Inflammatory macrophage treated with lipopolysaccharide for 4 hours (primary cell): ENCODE measurements at places on chromosomes 16 and 17.
A peak's percentile ranks its signal among the peaks of the same experiment; 100 is the strongest.

DNA sequence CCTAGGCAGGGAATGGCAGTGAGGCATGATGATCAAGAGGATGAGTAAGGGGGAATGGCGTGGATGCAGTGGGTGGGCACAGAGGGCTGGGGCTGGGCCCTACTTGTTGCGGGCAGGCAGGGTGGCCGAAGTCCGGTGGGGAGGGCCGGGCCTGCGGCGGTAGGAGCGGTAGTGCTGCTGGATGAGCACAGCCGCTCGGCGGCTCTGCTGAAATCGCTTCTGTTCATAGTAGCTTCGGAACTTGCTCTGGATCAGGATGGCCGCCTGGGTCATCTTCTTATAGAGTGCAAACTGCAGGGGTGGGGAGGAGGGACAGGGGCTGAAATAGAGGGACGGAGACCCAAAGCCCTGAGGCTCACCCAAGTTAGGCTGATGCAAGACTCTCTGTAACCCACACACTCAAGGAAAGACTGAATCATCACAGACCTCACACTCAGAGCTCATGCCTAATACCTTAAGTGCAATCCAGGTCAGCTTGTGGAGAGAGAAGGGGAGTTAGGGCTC is 1.5 kb upstream of the SPAG7 start:
- DNase-seq, result peak; percentile 71

DNA sequence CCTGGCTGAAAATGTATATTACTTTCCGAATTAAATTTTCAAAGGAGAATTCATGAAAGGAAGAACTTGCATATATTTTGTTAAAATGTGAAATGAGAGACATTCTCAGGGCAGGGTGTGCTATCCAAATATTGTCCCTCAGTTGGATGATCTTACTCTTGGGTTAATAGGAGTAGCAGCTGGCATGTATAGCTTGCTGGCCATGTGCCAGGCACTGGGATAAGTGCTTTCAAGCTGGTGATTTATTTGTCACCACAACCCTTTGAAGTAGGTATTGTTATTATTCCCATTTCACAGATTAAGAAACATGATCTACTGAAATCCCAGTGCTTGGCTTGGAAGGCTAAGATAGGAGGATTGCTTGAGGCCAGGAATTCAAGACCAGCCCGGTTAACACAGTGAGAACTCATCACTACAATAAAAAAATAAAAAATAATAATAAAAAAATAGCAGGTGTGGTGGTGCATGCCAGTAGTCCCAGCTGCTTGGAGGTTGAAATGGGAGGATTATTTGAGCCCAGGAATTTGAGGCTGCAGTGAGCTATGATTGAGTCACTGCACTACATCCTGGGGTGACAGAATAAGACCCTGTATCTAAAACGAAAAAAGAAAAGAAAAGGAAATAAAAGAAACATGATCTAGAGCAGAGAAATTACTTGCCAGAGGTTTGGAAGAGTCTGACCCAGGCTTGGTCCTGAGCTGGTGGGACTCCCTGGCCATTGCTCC is 11.6 kb upstream of the MPHOSPH6 start:
- DNase-seq, result no peak

- DNase-seq, result no peak
These were observed 20.5 kb downstream of the FOXL1 start for GRCh38 chr16:86598607-86599565.

DNA sequence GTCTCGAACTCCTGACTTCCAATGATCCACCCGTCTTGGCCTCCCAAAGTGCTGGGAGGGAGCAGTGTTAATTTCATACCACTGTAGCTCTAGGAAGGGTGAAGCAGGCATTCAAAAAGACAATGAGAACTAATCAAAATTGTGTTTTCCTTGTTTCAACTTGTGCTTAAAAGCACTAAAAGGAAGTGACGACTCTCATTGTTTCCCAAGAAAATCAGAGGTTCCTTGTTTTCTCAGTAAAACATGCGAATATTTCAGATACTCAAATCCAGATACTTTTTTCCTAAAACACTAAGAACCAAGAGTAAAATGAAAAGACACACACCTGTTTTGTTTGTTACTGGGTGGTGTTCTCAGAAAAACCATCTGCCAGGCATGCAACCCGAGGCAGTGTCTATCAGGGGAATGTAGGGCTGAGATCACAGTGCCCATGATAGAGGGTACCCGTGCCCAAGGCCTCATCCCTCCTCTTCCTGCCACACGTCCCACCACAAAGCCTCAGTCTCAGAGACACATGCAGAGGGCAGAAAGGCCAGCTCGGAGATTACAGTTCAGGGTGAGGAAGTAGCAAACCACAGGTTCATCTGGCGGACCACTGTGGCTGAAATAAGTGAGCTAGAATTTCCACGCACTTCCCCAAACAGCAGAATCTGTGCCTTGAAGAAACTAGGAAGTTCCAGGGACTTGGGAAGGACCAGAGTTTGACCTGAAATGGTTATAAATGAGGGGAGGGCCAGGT is 33.7 kb downstream of the GINS3 start:
- DNase-seq, result peak; percentile 73

- DNase-seq, result peak; percentile 88
These were observed 2.3 kb downstream of the BANP start for GRCh38 chr16:87953308-87954215.

GRCh38 chr17:17313350-17313991 is 10.3 kb downstream of the NT5M start:
- DNase-seq, result peak; percentile 43

- no peak for DNase-seq
These were observed 109.0 kb downstream of the CA10 start for GRCh38 chr17:52049496-52049895.

GRCh38 chr17:82317394-82318168 is at the start of gene CD7:
TSS of gene CD7 (minus strand) at chr17:82317608. CDS start at chr17:82317495, 113 bp downstream.
- DNase-seq, result no peak
